ENCODE measurements at places on chromosomes 4 and X. TPM values are rescaled to one million over a fixed set of nuclear protein-coding genes. Genes with fewer than 3 reads are reported as not detected.

The GAGE13 gene
- not detected for polyA plus RNA-seq

The ZNF185 gene
- 38.5 TPM for polyA plus RNA-seq

The MAGEA3 gene
- polyA plus RNA-seq: not detected

The GUCY1A1 gene
- 65.4 TPM for polyA plus RNA-seq

The ADH1A gene
- polyA plus RNA-seq: 0.56 TPM

The TMPRSS11D gene
- not detected for polyA plus RNA-seq

The APELA gene
- 9.5 TPM for polyA plus RNA-seq

Data from left renal pelvis (tissue), 4 donors.